Activated CD4-positive, alpha-beta T cell treated with anti-CD3 and anti-CD28 coated beads, Interleukin-2, amount 50 U/mL, for 1 hour (primary cell): ENCODE measurements at places on chromosomes 2 and 18.

DNA sequence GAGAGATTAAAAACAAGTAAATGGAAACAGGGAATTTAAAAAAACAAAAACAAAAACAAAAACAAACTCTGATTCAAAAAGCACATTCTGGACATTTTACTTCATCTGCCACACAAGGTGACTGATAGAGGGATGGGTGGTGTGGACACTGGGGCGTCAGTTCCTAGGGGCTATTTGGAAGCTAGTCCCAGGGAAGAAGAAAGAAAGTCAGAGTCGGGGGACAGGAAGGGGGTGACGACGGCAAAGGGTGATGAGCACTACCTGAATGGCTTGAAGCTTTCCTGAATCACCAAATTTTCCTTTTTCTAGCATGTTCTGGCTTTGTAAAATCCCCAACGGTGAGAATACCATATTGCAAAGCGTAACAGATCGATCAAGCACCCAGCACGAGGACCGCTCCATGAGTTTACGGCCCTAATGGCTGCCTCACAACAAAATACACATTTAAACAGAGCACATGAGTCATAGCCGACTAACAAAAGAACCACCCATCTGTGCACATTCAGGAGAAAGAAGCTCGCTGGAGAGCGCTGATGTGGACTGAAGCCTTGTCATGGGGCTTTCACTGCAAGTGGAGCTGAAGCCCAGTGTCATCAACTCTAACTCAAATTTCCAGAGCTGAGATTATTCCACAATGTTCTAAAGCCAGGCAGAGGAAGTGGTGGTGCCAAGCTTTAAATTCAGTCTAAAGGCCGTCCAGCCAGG lies 178.9 kb downstream of the LNPK start:
- no peak for DNase-seq

DNA sequence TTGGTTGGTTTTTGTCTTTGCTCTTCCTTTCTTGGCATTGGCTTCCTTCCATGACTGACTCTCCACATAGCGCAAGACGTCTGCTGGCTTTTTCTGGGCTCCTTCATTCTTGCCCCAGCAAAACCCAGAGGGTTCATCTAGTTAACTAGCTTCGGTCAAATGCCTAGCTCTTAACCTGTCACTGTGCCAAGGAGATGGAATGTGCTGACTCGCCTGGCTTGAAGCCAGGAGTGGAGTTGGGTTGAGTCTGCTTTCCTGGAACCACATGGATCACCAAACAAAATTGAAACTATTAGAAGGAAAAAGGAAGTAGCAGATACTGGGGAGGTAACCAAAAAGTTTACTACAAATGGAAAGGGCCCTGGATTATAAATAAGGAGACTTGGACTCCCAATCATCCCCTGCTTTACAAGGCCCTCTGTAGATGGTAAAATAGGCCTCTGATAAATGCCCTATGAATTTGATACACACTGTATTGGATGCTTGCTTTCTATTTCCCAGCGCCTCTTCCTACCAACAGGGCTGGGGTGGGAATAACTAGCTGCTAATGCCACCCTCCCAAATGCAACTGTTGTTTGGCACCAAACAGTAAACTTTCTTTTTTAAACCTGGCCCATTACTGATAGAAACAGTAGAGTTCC lies 11.3 kb downstream of the MALT1 start:
- no peak for DNase-seq

DNA sequence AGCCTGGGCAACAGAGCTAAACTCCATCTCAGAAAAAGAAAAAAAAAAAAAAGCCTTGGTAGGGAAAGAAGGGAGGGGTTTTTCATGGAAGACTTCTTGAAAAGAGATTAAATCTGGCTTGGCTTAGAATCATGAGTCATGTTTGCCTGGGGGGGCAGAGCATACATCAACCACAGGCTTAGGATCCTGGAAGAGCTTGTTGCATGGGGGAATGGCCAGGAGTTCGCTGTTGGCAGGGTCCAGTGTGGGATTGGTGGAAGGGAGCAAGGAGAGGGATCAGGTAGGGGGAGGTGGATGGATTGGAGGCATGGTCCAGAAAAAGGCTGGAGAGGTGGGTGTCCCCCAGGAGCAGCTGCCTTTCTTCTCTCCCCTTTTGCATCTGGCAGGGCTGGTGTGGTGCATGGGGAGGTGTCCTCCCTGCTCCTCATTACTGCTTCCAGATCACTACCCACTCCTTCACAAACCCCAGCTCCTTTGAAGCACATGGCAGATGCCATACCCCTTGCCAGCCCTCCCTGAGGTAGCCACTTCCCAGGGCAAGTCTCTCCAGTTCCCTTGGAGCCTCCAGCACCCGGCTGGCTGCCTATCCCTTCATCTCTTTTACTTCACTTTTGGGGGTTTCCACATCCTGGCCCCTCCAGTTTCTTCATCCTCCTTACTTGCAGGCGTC lies 2.5 kb downstream of the ARMC9 start:
- DNase-seq = no peak

DNA sequence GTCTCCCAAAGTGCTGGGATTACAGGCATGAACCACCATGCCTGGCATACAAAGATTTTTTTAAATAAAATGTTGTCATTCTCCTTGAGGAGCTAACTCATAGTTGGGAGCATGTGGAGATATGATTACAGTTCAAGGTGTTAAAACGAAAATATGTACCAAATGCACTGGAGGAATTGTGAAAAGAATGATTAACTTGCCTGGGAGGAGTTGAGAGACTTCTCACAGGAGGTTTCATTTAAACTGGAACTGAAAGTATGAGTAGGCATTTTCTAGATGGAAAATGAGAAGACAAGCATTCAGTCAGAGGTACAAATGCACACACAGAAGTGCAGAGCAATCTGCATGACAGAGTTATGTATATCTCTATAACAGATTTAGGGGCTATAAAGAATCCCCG lies 126.6 kb upstream of the PDE1A start:
- no peak for DNase-seq

DNA sequence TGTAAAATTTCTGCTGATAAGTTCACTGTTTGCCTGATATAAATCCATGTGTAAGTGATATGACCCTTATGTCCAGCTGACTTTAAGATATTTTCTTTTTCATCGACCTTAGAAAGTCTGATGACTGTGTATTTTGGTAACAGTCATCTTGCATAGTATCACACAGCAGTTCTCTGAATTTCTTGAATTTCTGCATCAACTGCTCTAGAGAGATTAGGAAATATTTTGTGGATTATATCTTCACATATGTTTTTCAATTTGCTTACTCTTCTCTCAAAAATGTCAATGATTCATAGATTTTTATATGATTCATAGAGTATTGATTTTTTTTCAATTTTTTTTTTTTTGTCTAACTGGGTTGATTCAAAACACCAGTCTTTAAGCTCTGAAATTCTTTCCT lies 945.3 kb downstream of the TRIB2 start:
- no peak for DNase-seq

DNA sequence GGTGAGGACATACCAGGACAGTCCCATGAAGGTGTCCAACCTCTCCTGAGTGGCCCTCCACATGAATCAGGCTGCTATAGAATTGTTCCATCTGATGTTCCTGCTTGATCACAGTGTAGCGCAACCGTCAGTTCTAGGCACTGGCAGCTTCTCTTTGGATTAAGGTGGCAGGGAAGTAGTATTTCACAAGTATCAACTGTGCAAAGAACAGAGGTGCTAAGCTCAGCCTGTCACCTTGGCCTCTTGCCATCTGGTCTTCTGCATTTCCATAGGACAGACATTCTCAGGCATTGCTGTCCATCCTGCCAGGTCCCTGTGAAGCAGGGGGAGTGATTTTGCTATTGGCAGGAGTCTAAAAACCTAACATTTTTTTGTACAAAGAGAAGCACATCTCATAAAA lies 182.2 kb upstream of the EPAS1 start:
- no peak for DNase-seq

DNA sequence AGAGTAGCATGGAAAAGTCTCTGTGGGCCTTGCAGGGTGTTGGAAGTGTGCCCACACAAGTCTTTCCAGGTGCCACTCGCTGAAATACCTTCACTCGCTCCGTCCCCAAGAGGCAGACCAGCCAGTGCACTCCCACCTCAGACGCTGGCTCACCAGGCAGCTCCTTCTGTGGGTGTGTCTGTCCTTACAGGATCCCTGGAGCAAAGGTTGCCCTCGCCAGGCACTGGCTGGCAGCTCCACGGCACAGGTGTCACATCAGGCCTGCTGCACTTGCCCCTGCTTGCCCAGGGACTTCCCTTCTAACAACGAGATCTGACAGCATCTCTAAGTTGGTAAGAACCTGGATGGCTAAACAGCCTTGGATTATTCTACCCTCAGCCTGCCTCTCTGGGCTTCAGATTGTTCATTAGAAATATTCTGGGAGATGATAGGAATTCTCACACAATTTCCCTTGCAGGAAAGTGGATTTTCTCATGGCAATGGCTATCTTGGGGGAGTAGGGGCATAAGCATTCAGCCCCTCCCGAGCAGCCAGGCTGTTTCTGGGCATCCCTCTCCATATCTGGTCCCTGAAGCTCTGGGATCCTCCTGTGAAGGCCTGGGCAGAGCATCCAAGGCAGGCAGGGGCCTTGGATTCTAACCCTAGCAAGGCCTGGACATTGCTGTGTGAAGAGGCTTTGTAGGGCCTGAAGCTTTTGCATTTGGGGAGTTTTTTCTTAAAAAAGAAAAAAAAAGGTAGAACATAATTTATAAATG lies 262.1 kb downstream of the MYCN start:
- DNase-seq = no peak

DNA sequence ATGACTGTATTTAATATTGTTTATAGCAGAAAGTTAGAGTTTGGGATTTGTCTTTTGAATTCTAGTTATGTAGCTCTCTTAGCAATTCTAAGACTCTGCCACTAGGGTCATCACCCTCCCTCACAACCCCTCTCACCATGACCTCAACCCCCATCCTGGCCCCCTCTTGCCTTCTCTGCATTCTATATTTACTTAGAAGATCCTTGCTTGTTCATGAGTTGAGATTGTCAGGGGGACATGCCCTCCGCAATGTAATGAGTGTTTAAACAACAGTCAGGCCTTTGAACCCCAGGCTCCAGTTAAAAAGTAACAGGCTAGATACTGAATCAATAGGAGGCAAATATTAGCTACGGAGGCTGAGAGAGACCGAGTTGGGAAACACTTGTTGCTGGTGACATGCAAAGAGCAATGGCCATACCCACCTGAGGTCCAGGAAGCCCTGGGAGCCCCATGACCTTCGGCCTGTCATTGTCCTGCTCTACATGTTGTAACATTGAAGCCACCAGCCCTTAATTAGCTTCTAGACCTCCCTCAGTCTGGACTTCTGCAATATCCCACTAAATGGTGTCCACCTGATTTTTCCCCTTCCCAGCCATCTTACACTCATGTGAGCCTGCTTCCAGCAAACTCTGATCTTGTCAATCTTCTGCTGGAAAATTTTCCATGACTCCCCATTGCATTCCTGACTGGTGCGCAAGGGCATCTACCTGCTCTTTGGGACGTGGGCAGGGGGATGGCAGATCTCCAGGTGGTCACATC lies 221.1 kb downstream of the ALPK2 start:
- DNase-seq = no peak

GRCh38 chr18:59419386-59419785 lies 60.3 kb upstream of the LMAN1 start:
- DNase-seq = no peak

DNA sequence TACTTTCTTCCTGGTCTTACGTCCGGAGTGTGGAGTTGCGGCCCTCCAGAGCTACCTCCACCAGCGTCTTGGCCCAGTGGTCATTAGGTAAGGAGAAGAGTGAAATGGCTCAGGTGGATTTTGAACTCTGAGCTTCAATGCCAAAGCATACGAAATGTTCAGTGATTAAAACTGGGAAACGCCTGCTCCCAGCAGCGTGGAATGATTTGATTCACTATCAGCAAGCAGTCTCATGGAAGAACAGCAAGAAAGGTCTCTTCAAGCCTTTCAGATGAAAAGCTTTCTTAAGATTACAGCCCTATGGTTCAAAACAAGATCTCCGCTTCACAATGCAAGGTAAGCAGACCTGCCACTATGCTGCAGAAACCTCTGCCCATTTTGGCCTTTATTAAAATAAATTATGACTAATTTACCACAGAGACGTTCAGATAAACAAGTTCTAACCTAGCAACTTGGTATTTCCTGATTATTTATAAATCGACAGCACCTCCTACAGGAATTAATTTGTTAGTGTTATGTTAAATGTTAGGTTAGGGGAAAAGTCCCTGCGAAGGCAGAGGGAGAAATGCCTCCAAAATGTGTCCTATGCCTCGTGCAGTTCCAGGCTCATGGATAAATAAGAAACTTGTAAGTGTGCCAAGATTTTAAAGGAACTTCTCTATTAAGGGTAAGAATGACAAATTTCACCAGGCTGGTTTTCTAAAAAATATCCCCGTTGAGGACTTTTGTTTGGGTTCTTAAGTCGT lies 10.1 kb downstream of the SP9 start:
- DNase-seq = no peak

DNA sequence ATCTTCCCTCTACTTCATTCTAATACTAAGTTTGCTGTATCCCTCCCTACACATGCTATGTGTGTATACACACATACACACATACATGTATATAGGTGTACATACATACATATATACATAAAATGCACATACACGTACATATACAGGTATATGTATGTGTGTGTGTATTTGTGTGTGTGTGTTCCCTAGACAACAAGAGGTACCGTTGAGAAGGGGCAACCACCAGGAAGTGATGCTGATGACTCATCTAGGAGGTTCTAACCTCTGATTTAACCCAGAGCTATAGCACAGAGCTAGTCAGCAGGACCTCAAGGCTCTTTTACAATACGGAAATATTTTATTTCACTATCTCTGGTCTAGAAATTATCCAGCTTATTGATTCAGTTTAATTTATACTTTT lies 139.2 kb downstream of the LAMA3 start:
- peak; percentile 15 for DNase-seq

GRCh38 chr2:239302808-239303557 lies 97.8 kb downstream of the HDAC4 start:
- no peak for DNase-seq

GRCh38 chr18:52657043-52657805 lies 317.2 kb downstream of the DCC start:
- DNase-seq = no peak

GRCh38 chr2:101410746-101411145 lies 23.4 kb upstream of the CREG2 start:
- DNase-seq = no peak
